ENCODE measurements at places on chromosomes 5 and 9.

DNA sequence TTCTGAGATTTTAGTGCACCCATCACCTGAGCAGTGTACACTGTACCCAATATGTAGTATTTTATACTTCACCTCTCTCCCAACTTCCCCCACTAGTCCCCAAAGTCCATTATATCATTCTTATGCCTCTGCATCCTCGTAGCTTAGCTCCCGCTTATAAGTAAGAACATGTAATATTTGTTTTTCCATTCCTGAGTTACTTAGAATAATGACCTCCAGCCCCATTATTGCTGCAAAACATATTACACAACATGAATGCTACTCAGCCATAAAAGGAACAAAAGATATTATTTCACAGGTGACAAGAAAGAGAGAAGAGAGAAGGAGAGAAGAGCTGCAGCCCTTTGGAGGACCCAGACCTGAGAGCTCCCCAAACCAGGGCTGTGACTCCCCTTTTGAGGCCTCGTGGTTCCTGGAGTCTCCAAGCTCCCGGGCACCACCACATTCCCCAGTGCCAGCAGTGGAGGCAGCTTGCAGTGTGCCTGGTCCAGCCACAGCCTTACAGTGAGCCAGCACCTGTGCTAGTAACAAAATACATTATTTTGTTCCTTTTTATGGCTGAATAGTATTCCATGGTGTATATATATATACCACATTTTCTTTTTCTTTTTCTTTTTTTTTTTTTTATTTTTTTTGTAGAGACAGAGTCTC, 194.5 kb upstream of the DAB2 start:
- DNase-seq: no peak

GRCh38 chr9:111966124-111966723, 69.6 kb downstream of the UGCG start:
- DNase-seq: no peak

- no peak for DNase-seq
Observed at GRCh38 chr5:126970517-126971017, 59.8 kb downstream of the MARCHF3 start.

GRCh38 chr9:137231372-137232039, 805 bp downstream of the SLC34A3 start:
- no peak for DNase-seq

GRCh38 chr5:122286541-122286940, 25.5 kb upstream of the SNCAIP start:
- DNase-seq: no peak

DNA sequence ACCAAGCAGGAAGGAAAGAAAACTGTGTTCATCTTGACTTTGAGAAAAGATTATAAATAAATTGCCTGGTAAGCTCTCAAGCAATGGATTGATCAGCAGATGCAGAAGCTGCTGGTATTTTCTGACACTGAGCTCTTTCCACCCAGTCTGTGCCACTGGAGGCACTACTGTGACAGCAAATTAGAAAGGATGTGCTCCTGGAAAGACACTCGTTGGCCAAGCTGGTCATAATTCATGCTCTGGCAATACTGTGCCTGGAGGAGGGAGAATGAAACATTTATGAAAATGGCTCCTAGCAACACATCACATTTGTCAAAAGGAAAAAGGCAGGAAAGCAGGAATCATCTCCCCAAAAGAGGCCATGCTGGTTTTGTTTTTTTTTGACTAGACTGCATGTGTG, 84.2 kb downstream of the CAVIN4 start:
- DNase-seq: no peak

DNA sequence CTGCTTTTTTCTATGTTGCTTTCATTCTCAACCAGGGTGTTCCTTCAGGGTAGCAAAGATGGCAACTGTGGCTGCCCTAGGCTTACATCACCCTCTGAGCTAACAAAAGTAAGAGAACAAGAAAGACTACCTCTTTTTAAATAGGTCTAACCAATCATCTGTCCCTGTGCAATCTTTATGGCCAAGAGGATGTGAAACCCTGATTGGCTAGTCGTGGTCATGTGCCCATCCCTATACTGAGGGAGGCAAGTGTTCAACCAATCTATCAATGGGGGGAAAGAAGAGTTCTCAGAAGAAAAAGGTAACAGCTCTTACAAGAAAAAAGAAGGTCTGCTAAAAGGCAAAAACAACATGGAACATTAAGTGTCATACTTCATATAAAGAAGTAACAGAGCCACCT, 11.7 kb upstream of the SNCAIP start:
- no peak for DNase-seq

DNA sequence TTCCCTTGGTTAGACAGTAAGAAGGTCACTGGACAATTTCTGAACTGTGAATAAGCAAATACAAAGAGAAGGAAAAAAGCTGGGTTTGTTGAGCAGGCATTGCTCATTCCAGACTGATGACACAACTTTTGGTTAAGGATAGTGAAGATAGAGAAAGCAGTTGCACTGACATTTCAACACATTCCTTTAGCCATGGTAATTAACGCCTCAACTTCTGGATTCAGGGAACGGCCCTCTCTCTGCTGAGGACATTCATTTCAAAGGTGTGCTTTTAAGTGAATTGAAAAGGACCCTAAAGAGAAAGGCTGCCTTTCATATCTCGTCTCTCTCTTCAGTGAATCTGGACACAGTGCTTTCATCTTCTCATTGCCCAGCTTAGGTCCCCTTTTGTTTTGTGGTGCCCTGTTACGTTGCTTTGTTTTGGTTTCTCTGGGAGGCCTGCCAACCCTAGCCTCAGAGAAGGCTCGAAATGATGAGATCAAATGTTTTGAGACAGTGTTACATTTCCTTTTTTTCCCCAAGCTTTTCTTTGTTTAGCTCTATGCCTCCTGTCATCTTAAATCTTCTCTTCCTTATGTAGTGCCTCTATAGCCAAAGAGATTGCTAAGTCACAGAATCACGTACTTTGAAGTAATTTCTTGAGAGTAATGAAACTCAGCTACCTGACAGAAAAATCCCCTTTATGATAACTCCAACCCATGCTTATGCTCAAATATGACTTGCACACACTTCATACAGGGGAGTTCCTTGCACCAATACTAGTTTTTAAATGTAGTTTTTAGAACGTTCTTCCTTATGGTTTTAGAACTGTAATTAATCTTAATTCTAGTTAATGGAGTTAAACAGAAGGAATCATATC, 94.4 kb upstream of the IFNE start:
- no peak for DNase-seq

GRCh38 chr9:115090486-115090885, 27.5 kb downstream of the TNC start:
- no peak for DNase-seq

DNA sequence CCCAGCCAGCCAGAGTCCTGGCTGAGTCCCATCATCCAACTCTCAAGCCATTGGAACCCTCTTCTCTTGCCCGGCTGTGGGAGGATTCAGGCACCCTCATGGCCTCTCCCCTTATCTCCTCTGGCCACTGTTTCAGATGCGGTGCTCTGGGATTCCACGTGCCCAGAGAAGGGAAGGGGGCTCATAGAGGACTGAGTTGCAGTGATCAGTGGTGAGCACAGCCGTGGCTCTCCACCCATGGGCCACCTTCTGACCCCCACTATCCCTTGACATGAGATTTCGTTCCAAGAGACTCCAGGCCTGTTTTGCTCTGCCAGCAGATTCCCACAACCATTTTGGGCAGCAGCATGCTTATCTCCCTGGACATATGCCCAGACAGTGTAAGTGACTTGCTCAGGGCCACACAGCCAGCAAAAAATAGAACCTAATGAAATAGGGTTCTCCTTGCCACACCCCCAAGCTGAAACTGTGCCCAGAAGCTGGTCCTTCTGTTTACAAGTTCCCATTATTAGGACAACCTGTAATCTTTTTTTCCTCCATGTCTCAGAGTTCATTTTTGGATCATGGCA, 2.7 kb downstream of the GPX3 start:
- DNase-seq: no peak

DNA sequence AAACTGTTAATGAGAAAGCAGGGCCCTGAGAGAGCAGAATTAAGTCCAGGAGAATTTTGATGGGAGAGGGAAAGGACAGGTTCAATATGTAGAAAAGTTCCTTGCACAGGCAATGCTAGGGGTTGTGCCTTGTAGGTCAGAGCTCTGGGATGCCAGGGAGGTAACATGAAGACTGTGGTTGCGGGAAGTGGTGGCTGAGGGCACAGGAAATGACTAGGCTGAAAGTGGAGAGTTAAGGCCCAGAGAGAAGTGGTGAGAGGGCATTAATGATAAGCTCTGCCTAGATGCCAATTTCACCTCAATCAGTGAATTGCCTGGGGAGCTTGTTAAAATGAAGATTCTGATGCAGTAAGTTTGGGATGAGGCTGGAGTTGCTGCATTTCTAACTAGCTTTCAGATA, 31.5 kb upstream of the PPP3R2 start:
- DNase-seq: no peak
